Suppressor macrophage treated with lipopolysaccharide for 1 hour (primary cell): ENCODE measurements at places on chromosomes 6 and 20.

- no peak for DNase-seq
Measured at GRCh38 chr6:20028143-20028542, 184.1 kb downstream of the MBOAT1 start.

GRCh38 chr6:125994670-125995488, 8.5 kb downstream of the TRMT11 start:
- DNase-seq, result no peak

DNA sequence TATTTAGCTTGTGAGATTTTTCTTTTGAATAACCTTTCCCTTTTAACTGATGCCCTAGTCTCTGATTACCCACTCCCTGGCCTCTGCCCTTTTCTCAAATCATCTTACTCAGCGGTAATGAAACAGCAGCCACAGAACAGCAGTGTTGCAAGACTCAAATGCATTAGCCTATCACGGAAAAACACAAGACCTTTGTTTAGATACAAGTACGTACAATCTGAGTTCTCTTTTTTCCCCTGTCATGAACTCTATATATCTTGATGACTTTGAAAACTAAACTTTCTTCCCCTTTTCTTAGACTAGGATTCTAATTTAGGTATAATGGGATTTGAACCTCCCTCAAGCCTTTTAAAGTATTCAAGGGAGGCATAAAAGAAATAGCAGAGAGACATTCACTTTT, 1034.9 kb downstream of the EYS start:
- peak; percentile 24 for DNase-seq

GRCh38 chr20:35398660-35399144, 13.1 kb downstream of the UQCC1 start:
- DNase-seq, result no peak

DNA sequence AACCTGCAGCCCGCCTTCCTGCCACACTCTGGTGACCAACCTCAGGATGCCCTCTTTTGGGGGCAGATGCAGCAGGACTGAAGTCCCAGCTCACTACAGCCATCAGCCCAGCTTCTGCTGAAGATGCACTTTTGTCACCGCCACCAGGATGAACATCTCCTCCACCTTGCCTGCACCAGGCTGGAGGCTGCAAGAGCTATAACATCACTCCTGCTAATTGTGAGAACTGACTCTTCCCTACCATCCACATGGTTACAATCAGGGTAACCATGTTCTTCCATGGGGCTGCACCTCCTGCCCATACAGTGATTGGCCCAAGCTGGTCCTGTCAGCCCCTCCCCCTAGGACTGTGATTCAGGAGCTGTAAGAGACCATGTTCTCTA, 2.0 kb upstream of the ACTL10 start:
- DNase-seq, result no peak

DNA sequence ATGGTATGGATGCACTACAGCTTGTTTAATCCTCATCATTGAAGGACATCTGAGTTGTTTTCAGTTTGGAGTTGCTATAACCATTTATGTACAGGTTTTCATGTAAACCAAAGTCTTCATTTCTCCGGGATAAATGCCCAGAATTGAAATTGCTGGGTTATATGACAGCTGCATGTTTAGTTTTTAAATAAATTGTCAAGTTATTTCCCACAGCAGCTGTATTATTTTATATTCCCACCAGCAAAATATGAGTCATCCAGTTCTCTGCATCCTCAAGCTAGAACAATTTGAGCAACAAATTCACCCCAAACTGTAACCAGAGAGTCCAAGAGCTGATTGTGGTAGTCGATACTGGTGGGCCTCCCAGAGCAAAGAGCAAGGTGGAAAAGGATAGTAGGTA, 161.0 kb upstream of the PRND start:
- DNase-seq, result no peak

GRCh38 chr6:1952740-1953360, 292.6 kb downstream of the GMDS start:
- no peak for DNase-seq

DNA sequence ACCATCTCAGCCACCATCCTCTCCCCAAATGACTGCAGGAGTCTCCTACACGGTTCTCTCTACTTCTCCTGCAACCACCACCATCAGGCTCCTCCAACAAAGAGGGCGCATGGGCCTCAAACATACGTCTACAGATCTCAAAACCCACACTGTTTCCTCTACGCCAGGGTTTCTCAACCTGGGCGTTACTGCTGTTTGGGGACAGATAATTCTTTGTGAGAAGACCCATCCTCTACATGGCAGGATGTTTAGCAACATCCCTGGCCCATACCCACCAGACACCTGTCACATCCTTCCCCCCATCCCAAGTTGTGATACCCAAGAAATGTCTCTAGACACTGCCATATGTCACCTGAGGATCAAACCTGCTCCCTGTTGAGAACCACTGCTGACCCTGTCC, 45.0 kb downstream of the ELMO2 start:
- no peak for DNase-seq

GRCh38 chr6:41353333-41353732, 17.9 kb downstream of the NCR2 start:
- DNase-seq, result no peak

DNA sequence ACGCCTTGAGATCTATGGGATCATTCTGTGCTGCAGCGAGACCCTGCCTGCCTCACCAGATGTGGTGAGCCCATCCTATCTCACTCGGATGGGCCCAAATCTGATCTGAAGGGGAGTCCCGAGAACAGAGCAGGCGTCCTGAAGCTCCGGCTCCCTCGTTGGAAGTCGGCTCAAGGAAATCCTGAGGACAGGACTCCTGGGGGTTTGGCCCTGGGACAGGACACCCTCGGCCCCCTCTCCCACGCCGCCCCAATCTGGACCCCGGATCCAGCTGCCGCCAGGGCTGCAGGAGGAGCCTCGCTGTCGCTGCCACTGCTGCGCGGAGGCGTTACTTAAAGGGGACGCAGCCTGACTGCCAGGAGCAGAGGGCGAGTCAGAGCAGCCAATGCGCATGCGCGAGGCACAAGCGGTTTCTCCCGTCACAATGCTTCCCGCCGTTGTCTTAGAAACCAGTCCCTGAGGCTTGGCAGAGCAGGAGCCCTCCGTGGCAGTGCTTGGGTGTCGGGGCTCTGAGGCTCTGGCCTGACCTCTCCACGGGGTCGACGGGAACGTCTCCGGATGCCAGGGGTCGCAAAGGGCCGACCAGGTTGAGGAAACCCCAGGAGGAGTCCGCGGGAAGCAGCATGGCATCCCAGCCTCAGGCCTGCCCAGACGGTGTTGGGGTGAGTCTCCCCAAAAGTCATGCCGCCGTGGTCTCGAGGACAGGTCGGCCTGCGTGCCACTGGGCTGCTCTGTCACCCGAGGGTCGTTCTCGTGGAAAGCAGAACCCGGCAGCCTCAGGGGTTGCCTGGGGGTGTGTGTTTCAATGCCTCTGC, 1567.8 kb upstream of the DEFB115 start:
- no peak for DNase-seq

DNA sequence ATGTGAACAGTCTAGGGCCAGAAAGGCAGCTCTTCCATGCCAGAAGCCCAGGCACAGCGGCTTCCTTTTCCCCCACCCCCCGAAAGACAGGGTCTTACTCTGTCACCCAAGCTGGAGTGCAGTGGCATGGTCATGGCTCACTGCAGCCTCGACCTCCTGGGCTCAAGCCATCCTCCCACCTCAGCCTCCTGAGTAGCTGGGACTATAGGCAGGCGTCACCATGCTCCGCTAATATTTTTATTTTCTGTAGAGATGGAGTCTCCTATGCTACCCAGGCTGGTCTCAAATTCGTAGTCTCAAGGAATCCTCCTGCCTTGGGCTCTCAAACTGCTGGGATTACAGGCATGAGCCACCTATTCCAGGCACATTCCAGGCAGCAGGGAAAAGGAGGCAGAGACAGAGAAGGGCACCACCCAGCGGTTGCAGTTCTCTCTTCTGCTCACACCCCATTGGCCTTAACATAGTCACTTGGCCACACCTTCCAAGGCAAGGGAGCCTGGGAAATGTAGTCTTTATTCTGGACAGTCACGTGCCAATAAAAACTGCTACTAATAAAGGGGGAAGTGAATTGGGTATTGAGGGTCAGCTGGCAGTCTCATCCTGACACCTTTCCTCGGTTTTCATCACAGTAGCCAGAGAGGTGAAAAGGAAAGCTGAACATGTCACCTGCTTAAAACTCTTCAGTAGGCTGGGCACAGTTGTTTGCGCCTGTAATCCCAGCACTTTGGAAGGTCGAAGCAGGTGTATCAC, 205.9 kb downstream of the ZMYND8 start:
- DNase-seq, result peak; percentile 53

DNA sequence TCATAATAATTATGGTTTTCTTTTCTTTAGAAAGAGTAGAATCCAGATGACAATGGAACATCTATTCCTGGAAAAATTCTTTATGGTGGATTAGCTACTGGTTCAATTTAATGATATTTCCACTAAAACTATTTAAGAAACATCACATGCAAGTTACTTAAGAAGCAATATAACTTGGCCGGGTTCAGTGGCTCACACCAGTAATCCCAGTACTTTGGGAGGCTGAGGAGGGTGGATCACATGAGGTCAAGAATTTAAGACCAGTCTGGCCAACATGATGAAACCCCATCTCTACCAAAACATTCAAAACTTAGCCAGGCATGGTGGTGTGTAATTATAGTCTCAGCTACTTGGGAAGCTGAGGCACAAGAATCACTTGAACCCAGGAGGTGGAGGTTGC, 65.9 kb upstream of the SMLR1 start:
- no peak for DNase-seq

- no peak for DNase-seq
Measured at GRCh38 chr6:6058054-6058444, 51.3 kb upstream of the NRN1 start.

DNA sequence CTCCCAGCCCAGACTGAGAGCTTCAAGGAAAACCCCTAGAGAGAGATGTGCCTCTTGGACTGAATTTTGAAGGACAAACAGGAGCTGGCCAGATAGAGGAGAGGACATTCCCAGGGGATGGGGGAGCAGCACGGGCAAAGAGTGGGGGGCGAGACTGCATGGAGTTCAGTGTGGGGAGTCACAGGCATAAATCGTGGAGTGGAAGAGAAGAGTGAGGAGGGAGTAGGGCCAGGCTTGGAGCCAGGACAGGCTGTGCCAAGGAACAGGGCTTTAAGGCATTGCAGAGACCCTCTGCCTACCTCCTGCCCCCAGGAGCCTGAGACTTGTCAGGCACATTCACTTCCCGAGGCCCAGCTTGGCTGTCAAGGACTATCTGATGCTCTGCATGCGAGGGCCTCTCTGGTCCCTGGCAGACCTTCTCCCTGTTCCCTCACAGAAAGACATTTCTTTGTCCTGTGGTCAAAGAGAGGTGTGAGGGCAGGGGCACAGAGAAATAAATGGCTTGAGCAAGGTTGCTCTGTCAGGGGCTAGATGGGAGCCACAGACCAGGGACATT, 5.2 kb upstream of the SLC22A7 start:
- DNase-seq, result no peak

DNA sequence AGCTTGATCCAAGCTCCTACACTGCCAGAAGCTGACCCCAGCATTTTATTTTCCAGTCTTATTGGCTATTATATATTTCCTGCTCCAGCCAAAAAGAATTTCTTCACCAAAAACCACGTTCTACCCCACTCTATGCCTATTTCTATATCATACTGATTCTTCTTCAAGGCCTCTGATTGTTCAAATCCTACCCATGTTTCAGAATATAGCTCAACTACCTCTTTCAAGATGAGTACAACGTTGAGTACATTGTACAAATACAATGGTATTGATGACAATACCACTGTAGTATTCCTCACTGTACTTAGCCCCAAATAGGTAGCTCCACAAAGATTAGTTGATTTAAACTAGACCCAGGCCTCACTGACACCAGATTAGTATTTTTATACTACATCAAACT, 31.0 kb downstream of the ASCC3 start:
- no peak for DNase-seq

DNA sequence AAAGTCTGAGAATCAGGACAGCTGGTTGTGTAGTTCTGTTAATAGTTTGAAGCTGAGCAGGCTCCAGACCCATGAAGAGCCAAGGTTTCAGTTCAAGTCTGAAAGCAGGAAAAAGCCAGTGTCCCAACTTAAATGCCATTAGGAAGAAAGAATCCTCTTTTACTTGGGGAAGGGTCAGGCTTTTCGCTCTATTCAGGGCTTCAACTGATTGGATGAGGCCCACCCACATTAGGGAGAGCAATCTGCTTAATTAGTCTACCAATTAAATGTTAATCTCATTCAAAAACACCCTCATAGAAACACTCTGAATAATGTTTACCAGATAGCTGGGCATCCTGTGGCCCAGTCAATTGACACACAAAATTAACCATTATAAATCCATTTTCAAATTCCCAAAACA, 462.2 kb downstream of the EPM2A start:
- DNase-seq, result no peak

- DNase-seq, result no peak
Measured at GRCh38 chr6:134667111-134667510, 282.8 kb downstream of the ALDH8A1 start.

DNA sequence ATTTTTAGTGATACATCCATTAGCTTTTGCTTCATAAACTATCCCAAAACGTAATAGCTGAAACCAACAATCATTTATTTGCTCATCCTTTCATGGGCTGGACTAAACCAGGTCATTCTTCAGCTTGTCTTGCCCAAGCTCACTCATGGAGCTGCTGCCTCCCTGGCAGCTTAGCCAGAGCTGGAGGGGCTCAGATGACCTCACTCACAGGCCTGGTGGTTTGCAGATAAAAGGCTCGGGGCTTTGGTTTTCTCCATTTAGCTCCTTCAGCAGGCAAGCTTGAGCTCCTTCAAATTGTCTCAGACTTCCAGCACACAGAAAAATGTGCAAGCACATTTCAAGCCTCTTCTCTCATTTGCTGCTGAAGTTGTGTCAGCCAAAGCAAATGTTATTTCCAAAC, 139.1 kb downstream of the BTBD3 start:
- no peak for DNase-seq

DNA sequence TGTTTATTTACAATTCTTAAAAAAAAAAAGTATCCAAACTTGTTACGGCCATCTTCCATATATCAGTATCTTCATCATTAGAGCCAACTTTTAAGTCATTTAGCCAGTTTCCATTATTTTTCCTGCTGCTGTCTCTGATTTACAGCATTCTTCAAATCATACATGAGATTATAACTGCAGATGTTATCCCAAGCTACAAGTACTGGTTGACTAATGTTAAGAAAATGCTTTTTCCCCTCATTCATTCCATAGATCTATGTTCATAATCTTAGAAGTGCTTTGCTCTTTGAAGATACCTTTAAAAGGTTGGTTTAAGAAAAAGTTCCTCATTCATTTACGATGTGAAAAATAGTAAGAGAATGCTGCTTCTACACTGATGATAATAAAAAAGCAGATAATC, 158.7 kb downstream of the RNGTT start:
- no peak for DNase-seq
